ENCODE measurements at places on chromosomes 1 and 21.

GRCh38 chr1:240337781-240338180 is 246.1 kb downstream of the FMN2 start:
- DNase-seq, result no peak

DNA sequence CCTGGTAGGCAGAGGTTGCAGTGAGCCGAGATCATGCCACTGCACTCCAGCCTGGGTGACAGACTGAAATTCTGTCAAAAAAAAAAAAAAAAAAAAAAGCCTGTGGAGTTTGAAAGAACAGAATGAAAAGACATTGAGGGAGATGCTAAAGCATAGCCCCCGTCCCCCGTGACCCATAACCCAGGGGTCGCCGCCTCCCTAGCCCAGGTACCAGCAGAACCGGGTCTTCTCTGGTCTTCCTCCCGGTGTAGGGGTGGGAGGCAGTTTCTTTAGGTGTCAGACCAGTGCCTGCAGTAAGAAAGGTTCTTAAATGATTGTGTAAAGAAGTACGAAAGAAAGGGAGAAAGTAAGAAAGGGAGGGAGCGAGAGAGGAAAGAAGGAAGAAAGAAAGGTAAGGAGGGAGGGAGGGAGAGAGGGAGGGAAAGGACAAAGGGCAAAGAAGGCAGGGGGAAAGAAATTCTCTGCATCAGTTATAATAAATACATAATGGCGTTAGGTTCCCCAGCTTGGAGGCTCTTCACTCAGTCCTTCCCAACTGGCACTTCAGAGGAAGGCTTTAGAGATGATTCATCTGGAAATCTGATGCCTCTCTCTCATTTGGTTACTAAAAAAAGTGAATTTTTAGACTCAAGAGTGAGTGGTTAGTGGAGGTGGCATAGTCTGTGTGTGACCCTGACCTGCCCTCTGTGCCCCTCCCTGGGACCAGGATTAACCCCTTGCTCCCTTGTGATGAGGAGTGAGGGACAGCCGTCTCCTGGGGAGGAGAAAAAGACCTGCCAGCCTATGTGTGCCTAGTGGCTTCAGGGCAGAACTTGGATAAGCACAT is 1.1 kb downstream of the IL24 start:
- no peak for DNase-seq

- DNase-seq, result no peak
These were observed 7.7 kb downstream of the YBX1 start for GRCh38 chr1:42689912-42690311.

DNA sequence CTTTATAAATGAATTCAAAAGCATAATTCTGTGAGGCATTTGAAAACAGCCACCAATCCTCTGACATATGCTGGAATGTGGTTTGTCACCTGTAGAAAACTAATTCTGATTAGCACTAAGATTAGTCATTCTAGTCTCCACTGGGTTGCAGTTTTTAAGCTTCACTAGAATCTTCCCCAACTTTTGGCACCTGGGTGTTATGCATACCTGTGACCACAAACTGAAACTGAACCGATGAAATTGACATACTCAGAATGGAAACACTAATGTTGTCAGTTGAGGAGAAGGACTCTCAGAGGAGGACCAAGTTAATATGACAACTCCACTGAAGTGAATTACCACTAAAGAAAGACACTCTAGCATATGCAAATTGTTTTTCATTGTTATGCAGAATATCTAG is 285.8 kb upstream of the NEGR1 start:
- DNase-seq, result no peak

DNA sequence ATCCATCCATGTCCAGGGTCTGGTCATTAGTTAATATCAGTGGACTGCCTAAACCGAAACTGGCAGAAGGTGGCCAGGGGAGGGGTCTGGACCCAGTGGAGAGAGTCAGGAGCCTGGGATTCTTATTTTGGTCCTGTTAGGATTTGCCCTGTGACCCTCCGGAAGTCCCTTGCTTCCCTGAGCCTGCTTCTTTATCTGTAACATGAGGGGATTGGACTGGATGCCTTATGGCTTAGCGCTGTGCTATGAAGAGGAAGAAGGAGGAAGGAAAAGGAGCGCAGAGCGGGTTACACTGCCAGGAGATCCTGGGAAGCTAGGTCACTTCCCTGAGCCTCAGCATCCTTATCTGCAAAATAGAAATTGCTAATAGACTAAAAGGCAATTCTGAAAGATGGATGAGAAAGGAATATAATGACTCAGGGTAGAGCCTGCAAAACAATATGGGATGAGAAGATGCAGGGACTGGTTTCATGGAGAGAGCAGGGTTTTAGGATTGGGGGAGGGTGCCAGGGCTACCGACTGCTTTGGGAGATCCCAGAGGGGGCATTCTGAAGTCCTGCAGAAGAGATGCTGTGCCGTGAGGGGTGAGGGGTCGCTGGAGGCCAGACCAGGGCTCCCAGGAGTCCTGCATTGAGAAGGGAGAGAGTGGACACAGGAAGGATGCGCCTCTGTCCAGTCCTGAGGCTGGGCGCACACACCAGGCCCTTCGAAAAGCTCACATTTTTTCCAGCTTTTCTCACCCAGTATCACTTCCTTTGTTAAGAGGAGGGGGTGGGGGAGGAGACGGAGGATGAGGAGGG is 460 bp upstream of the ADORA1 start:
- no peak for DNase-seq

GRCh38 chr1:241221319-241221718 is 135.7 kb downstream of the RGS7 start:
- no peak for DNase-seq

- DNase-seq, result peak; percentile 98
These were observed 3.6 kb upstream of the RASSF5 start for GRCh38 chr1:206503591-206504362.

DNA sequence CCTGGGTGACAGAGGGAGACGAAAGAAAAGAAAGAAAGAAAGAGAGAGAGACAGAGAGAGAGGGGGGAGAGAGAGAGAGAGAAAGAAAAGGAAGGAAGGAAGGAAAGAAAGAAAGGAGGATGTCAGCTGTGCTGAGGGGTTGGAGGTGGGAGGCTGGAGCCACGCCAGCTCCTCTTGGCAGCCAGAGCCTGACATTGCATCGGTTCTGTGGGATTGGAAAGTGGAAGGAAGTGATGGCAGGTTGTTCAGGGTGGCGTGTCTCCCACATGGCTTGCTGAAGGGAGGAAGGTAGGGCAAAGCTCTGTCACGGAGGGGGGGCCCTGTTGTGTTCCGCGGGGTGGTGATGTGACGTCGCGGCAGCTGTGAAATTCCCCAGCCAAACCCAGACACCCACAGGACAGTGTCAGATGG is 30.7 kb downstream of the EIF2D start:
- DNase-seq, result no peak

DNA sequence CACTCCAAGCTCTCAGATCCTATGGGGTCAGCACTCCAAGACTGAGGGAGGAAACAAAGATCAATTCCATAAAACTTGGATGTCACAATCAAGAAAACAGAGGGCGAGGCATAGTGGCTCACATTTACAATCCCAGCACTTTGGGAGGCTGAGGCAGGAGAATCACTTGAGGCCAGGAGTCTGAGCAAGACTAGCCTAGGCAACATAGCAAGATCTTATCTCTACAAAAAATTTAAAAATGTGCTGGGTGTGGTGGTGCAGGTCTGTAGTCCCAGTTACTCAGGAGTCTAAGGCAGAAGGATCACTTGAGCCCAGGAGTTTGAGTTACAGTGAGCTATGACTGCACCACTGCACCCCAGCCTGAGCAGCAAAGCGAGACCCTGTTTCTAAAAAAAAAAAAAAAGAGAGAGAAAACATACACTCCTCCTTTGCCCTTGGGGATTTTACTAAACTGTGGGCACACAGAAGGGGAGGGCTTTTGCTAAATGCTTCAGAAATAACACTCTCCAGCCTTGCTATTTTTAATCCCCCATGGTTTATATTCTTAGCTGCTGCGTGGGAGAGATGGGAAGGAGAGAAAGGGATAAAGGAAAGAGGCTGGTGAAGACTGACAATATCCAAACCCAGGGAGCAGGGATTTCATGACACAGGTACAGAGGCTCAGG is 18.1 kb downstream of the ARHGEF2 start:
- DNase-seq, result no peak

- no peak for DNase-seq
These were observed 68.4 kb downstream of the GDAP2 start for GRCh38 chr1:117860896-117861610.
